Stimulated activated CD4-positive, alpha-beta T cell treated with anti-CD3 and anti-CD28 coated beads, Interleukin-2, amount 100 ng/mL, for 4 hours (primary cell): ENCODE measurements at places on chromosomes 13 and 19.

- no peak for DNase-seq
Observed at GRCh38 chr19:48918071-48918470, 15.4 kb upstream of the DHDH start.

DNA sequence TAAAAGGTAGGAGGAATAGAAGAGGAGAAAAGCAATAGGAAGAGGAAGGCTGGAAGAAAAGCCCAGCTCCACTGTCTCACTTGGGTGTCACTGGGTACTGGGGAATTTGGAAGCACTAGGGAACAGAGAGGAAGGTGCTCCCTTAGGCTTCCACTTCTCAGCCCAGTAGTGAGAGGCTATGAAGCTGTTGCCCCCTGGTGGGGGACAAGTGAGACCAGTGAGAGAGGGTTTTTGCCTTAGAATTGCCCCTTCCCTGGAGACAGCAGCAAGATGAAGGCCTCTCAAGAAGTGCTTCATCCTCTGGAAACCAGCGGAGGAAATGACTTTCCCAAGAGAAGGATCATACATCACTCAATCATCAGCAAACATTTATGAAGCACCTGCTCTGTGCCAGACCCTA is 4.7 kb upstream of the ZNF606 start:
- no peak for DNase-seq

DNA sequence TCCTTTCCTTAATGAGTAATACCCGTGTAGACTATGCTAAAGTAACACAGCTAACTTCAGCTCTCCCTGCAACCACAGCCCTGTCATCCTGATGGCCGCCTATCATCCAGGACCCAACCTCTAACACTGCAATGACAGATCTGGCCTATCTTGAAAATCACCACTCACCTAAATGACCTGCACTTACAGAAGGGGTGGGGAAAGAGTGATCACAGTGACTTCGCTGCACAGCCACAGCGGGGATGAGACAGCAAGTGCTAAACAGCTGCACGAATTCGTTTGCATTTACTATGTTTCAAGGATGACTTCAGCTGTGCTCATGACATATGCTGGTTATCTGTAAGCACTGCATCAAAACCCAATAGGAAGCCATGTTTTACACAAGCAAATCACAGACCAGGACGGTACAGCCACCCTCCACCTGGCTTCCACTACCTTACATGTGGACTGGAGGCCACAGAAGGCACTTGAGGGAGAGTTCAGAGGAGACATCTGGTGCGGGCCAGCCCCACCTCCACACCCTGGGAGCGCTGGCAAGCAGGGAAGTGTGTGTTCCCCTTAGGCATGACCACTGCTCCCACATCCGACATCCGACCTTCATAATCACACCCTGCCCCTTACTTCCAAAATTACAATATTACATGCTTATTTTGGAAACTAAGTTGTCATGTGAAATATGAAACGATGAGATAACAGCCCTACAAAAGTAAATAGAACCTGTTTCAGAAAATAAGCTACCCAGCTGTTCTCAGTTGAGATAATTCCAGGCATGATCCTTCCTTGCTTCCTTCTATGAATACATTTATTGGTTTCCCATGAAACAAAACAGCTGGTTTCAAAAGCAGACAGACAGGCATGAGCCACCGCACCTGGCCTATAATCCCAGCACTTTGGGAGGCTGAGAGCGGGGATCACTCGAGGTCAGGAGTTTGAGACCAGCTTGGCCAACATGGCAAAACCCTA is 95.7 kb downstream of the STK24 start:
- no peak for DNase-seq

GRCh38 chr13:44917589-44918325 is 71.5 kb downstream of the NUFIP1 start:
- DNase-seq, result peak; percentile 91

- DNase-seq, result no peak
Observed at GRCh38 chr13:23673867-23674605, 103.8 kb downstream of the TNFRSF19 start.

GRCh38 chr13:25727250-25727649 is 324.6 kb downstream of the SHISA2 start:
- no peak for DNase-seq

GRCh38 chr13:113862931-113863523 is 849 bp downstream of the GAS6 start:
- DNase-seq, result no peak

DNA sequence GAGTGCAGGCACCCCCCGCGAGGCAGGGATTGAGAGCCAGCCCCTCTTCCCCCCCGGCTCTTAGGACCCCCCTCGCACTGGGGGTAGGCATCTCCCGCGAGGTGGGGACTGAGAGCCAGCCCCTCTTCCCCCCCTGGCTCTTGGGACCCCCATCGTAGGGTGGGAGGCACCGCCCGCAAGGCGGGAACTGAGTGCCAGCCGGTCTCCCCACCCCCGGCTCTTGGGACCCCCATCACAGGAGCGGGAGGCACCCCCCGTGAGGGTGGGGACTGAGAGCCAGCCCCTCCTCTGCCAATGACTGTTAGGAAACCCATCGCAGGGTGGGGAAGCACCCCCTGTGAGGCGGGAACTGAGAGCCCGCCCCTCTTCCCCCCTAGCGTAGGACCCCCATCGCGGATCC is 363.4 kb upstream of the SPRY2 start:
- no peak for DNase-seq

- no peak for DNase-seq
Observed at GRCh38 chr13:45788011-45788410, 63.5 kb downstream of the SIAH3 start.

DNA sequence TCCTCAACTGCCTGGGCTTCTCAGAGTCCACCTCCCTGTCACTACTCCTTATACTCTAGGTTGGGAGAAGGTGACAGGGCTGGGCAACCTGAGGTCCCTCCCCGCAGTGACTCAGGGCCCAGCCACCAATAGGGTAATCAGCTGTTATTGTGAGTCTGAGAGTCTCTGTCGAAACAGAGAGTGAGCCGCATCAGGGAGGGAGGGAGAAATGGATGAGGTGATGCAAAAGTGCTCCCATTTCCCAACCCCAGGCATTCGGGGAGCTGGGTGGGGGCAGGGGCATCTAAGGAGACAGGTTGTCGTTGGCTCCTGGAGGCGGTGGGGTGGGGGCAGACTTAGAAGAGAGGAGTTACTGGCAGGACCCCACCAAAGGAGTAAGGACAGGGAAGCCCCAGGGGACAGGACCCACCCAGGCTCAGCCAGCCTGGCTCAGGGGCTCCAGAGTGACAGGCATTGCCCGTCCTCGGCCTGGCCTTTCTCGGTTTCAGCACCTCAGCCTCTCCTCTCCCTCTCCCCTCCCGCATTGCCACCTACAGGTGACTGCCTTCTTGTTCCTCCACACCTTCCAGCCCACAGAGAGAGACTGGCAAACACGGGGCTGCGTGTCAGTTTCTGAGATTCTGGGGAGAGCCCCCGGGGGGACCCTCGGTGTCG is at the start of gene DMKN:
Gene DMKN, minus strand, starts transcription at position 22 of the 654 bp plus-strand sequence. CDS start 174 bp downstream, outside the sequence.
- no peak for DNase-seq

GRCh38 chr13:110874508-110874960 is 40.3 kb downstream of the ANKRD10 start:
- peak; percentile 16 for DNase-seq

GRCh38 chr13:21894091-21894490 is 223.2 kb downstream of the FGF9 start:
- no peak for DNase-seq

GRCh38 chr19:2055931-2056836 is 5.1 kb upstream of the MKNK2 start:
- DNase-seq, result no peak

- no peak for DNase-seq
Observed at GRCh38 chr19:34408411-34408810, 4.2 kb downstream of the PDCD2L start.

- peak; percentile 76 for DNase-seq
Observed at GRCh38 chr13:77697217-77698103, at the start of gene SLAIN1. Gene SLAIN1 (plus strand): TSS chr13:77697687. CDS start chr13:77697914, 227 bp downstream.

GRCh38 chr13:76672420-76672819 is 213.8 kb downstream of the KCTD12 start:
- no peak for DNase-seq

DNA sequence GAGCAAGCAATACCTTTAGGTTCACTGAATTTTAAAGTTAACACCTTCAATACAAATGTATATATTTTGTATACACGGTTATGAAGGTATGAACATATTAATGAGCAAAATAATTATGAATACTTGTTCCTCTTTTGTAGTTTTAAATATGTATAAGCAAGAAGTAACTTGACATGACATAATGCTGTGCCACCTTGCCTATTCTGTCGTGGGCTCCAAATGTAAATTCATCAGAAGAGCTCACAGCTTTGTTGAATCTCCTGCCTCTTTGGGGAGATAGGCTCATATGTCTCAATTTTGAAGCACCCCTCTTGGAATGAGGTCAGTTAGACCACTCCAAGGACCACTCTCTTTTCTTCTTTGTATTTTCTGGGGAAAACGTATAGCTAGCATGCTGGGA is 59.3 kb downstream of the LRCH1 start:
- no peak for DNase-seq

GRCh38 chr19:501646-502045 is 5.4 kb downstream of the MADCAM1 start:
- no peak for DNase-seq

GRCh38 chr19:7450243-7451223 is 38.3 kb downstream of the PEX11G start:
- no peak for DNase-seq

DNA sequence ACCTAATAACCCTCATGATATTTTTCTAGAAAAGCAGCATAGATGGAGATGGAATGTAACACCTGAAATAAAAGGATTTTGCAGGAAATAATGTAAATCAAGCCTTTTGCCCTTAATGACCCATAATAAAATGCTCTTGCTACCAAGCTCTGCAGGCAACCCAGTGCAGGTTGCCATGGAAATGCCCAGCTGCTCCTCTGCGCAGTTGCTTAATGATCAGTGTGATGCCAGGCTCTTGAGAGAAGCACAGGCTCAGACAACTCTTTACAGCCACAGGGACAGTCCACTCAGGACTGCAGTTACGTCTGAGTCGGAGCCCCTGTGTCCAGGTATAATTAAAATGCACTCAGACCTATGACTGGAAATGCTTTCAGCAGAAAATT is 165.5 kb downstream of the LACC1 start:
- no peak for DNase-seq

- no peak for DNase-seq
Observed at GRCh38 chr19:14265290-14266036, 59.5 kb upstream of the ADGRL1 start.

DNA sequence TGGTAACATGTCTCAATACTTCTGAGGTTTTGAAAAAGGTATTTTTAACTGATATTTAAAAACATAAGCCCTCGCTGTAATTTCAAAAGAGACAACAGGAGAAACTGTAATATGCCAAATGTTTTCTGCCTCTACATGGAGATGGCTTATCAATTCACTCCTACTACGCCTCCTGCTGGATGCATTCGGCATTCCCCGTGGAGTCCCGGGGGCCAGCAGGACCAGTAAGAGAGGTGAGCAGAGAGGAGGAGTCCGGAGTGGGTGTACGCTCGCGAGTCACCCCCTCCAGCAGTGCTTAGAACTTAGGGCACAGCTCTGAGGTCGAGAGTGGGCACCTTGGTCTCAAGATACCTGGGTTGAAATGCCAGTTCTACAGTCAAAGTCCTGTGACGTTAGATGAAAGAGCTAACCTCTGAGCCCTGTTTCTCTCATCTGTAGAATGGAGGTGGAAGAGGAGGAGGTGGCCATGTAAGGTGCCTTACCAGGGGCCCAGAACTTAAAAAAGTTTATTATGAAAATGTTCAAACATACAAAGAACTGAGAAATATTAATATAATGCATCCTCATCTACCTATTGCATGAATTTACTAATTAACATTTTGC is 110.2 kb downstream of the STK24 start:
- peak; percentile 42 for DNase-seq

GRCh38 chr13:80436571-80437169 is 95.7 kb upstream of the SPRY2 start:
- no peak for DNase-seq

DNA sequence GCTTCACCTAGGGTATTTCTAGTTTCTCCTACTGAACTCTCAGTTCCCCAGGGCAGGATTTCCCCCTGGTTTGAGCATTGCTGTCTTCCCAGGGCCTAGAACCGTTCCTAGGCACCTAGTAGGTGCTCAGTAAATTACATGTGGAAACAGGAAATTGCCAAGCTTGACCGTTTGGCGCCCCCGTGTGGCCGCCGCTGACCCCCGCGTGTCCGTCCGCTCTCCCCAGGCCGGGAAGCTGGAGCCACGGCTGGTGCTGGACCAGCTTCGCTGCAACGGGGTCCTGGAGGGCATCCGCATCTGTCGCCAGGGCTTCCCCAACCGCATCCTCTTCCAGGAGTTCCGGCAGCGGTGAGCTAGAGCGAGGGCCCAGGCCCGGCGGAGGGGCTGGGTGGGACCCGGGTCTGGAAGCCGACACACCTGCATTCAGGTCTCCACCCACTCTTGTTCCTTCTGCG is 55.5 kb downstream of the MYH14 start:
- DNase-seq, result no peak

DNA sequence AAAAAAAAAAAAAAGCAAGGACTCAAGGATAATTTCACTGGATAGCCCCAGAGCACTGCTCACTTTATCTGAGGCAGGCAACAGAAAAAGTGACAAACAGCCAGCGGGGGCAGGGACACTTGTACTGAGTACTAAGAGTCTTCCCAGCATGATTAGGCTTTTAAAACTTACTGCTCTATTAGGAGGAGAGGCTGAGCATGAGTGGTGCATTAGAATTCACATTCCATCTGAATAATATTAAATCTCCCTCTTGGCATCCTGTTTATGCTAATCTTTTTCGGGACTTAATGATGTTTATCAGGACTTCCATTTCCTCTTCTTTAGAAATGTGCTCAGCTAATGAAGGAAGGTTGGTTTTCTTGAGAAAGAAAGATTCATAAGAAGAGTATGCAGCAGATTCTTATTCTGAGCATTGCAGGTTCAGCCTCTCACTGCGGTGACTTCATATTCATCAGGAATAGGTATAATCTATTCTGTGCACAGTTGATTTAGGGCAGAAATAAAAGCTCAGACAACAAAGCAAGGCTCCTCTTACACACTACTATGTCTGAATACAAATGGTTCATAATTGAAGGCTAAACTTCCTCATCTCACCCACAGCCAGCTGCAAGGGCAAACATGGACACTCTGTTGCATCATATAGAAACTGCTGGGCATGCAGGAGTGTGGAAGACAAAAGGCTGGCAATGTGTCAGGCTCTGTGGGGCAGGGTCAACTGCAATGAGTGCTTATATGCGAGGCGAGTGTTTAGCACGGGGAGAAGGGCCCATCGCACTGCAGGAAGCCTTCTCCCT is 107.0 kb downstream of the KL start:
- DNase-seq, result no peak

GRCh38 chr19:50555450-50556281 is 12.6 kb downstream of the LRRC4B start:
- DNase-seq, result no peak

- DNase-seq, result no peak
Observed at GRCh38 chr13:59568306-59568705, 595.4 kb downstream of the DIAPH3 start.
